Esophagus squamous epithelium (tissue), 5 donors: ENCODE measurements at places on chromosomes 4 and X. TPM values are rescaled to one million over a fixed set of nuclear protein-coding genes. Genes with fewer than 3 reads are reported as not detected.

Gene ASB12
- 0.21 TPM for total RNA-seq

GRCh38 chr4:78022517-78022916, 34.6 kb upstream of the FRAS1 start:
- no peak overlapping the region for H3K27ac ChIP-seq
- no peaks in the 10 kb centered on the region for H3K36me3 ChIP-seq
- H3K4me1 ChIP-seq, result no peaks in the 10 kb centered on the region

Gene CXXC4
- 0.19 TPM for total RNA-seq

- no peaks in the 10 kb centered on the region for H3K27me3 ChIP-seq
- H3K27ac ChIP-seq, result no peak overlapping the region
- H3K4me3 ChIP-seq, result no peak overlapping the region
- H3K36me3 ChIP-seq, result no peaks in the 10 kb centered on the region
Observed at GRCh38 chr4:78428996-78429395, 122.6 kb upstream of the ANXA3 start.
